ENCODE measurements at places on chromosomes 6 and 20.

DNA sequence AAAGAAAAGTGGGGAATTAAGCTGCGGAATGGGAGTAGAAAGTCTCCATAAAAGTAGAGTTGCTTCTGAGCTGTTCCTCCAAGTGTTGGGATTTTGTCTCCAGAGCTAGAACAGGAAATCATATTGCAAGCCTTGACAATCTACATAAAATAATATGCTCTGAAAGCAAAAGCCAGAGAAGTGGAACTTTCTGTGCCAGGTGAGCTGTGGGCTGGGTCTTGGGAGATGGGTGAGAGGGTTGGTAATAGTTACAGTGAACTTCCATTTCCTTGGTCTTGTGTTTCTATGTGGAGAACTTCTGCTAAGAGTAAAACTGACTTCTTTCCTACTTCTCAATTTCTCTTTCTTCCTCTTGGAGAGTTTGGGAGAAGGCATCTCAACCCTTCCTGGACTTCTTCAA lies 6.3 kb upstream of the HMGN4 start:
- DNase-seq: peak; percentile 45
- H3K4me3 ChIP-seq: no peak overlapping the region

- DNase-seq: no peak
- no peaks in the 10 kb centered on the region for H3K4me1 ChIP-seq
- no peaks in the 10 kb centered on the region for H3K36me3 ChIP-seq
- H3K4me3 ChIP-seq: no peak overlapping the region
- H3K27me3 ChIP-seq: no peaks in the 10 kb centered on the region
- H3K27ac ChIP-seq: no peak overlapping the region
These were observed 40.3 kb upstream of the HIVEP2 start for GRCh38 chr6:142985281-142985680.

DNA sequence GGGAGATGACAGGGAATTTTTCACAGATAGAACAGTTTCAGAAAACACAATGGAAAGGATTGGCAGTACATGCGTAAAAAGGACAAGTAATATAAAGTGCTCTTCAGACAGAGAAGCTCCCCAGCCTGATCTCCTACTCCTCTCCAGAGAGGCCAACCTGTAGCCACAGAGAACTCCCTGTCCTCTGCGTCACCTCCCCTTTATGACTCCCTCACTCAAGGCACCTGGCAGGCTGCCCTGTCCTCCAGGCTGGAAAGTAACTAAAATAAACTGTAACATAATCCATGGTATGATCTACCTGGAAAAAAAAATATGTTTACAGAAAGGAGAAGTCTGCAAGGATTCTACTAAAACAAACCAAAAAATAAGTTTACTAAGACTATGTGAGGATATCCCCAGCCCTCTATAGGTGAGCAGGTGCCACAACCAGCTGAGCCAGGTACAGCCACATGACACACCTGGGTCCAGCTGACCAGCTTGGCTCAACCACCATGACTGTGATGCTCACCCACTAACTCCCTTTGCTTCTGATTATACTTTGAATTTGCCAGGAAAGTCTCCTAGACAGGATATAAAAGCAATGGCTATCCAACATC lies 29.2 kb downstream of the MBOAT1 start:
- DNase-seq: no peak
- H3K27me3 ChIP-seq: no peaks in the 10 kb centered on the region
- no peaks in the 10 kb centered on the region for H3K4me1 ChIP-seq
- H3K4me3 ChIP-seq: no peak overlapping the region

DNA sequence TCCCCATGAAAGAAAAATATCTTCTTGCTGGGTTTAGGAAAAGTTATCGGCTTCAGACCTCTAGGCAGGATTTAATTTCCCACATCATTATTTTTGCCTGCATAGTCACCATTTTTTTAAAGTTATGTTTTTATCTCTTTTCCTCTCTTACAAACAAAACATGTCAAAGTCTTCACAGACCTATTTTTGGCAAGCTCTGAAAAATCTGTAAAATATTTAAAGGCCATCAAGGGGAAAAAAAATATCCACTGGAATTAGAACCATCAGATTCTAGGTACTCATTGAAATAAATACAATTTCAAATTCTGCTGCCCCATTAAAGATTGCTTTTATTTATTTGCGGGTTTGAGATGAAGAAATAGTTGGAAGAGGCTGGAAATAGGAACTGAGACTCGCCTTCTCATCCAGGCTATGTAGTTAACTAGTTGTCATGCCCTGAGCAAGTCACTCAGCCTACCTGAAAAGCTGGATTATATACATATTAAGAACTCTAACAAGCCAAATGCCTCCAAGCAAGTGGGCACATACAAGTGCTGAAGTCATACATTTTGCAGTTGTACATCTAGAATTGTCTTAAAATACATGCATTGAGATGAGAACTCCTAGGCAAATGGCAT lies 101.7 kb upstream of the SASH1 start:
- no peak overlapping the region for H3K4me3 ChIP-seq
- peak overlapping the region; percentile 42 for H3K27ac ChIP-seq
- DNase-seq: no peak
- no peaks in the 10 kb centered on the region for H3K4me1 ChIP-seq
